Caco-2 (cell line): ENCODE measurements at places on chromosomes 5 and 9.

DNA sequence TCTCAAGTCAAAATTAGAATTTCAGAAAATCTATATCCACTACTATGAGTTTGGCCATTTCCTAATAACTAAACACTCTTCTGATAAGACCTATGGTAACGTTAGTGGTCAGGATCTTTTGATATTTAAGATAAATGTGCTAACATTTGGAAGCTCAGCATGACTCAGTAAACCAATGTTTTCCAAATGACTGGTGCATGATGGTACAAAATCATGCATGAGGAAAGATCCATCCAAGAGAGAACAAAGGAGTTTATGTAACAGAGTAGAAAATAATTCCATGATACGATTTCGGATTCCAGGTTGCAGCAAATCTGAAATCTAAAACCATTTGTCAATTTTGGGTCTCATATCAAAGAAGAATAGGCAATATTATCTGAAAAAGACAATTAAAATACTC, 279.2 kb downstream of the NSG2 start:
- DNase-seq: no peak

- no peak for DNase-seq
Observed at GRCh38 chr5:151141535-151141934, 16.0 kb downstream of the ANXA6 start.

GRCh38 chr5:115309751-115310370, 13.4 kb upstream of the CCDC112 start:
- DNase-seq: peak; percentile 24

- DNase-seq: no peak
Observed at GRCh38 chr5:128673970-128674369, 135.9 kb upstream of the FBN2 start.

DNA sequence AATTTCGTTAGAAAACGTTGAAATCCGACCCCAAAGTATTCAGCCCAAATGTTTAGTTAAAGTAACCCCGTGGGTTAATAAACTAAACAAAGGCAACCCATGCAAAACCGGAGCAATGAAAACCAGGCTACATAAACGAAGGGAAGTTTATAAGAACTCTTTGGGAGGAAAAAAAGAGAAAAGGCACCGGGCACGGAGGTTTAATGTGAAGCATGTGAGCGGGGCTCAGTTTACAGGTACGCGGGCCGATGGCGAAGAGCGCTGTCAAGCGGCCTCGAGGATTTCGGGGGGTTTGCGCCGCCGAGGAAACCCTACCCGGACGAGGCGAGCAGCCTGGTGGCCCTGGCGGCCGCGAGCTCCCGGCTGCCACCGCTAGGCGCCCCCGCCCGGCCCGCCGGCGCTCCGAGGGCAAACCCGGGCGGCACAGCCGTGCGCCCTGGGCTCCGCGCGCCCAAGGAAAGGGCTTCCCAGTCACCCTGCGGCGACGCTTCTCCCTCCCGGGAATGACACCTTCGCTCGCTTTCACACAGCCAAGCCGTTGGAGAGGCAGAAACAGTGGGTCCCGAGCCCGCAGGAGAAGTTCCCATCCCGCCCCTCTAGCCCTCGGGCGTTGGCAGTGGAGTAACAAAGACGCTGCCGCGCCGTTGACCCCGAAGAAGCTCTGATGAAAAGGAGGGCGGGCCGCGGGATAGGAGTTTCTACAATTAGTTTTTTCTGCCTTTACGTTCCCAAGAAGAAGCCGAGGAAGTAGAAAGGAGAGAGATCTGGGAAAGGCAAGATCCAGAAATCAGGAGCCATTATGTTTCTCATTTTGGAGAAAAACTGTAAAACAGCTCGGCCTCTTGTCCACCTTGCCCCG, 126.0 kb downstream of the TMEM174 start:
- peak; percentile 23 for DNase-seq

- no peak for DNase-seq
Observed at GRCh38 chr5:15510831-15511230, 10.9 kb downstream of the FBXL7 start.

GRCh38 chr9:8337834-8338766, 538.5 kb upstream of the DMAC1 start:
- peak; percentile 40 for DNase-seq

DNA sequence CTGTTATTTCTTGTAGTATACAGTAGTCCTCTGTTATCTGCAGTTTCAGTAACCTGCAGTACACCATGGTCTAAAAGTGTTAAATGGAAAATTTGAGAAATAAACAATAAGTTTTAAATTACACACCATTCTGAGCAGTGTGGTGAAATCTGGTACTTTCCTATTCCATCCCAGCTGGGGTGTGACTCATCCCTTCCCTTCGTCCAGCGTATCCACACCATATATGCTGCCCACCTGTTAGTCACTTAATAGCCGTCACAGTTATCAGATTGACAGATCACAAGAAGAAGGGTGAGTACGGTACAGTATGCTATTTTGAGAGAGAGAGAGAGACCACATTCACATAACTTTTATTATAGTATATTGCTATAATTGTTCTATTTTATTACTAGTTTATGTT, 28.9 kb downstream of the FAM151B start:
- no peak for DNase-seq

GRCh38 chr9:20219437-20219836, 402.9 kb downstream of the MLLT3 start:
- no peak for DNase-seq

- DNase-seq: peak; percentile 30
Observed at GRCh38 chr5:169785771-169786618, 148.9 kb downstream of the DOCK2 start.

- no peak for DNase-seq
Observed at GRCh38 chr5:138713247-138713646, 40.0 kb upstream of the CTNNA1 start.

- no peak for DNase-seq
Observed at GRCh38 chr9:129126749-129127618, 15.8 kb downstream of the PTPA start.

DNA sequence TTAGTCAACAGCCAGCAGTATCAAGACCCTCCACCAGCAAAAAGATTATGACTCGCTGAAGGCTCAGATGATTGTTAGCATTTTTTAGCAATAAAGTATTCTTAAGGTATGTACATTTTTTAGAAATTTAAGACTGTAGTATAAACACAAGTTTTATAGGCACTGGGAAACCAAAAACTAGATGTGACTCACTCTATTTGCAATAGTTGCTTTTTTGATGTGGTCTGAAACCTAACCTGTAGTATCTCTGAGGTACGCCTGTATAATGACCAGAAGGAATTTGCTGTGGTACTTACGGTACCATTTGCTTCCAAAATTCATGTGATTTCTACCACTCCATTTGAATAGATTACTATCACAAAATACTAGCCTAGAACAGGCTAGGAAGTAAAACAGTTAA, 60.8 kb downstream of the WDR41 start:
- DNase-seq: no peak

DNA sequence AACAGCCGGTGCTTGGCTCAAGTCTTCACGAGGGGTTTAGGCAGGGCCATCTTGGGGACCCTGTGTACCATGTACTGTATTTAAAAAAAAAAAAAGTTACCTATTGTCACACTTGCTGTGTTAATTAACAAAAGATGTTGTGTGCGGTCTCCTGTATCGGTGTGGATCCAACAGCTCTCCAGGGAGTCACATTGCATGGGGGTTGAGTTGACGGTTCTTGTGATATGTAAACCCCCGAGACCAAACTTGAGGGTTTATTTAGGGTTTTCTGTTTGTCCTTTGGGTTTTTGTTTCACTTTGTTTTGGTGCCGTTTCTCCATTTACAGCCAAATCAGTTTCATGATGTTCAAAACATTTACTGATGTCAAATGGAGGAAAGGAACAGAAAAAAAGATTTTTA, 22.2 kb downstream of the AMBP start:
- DNase-seq: no peak

DNA sequence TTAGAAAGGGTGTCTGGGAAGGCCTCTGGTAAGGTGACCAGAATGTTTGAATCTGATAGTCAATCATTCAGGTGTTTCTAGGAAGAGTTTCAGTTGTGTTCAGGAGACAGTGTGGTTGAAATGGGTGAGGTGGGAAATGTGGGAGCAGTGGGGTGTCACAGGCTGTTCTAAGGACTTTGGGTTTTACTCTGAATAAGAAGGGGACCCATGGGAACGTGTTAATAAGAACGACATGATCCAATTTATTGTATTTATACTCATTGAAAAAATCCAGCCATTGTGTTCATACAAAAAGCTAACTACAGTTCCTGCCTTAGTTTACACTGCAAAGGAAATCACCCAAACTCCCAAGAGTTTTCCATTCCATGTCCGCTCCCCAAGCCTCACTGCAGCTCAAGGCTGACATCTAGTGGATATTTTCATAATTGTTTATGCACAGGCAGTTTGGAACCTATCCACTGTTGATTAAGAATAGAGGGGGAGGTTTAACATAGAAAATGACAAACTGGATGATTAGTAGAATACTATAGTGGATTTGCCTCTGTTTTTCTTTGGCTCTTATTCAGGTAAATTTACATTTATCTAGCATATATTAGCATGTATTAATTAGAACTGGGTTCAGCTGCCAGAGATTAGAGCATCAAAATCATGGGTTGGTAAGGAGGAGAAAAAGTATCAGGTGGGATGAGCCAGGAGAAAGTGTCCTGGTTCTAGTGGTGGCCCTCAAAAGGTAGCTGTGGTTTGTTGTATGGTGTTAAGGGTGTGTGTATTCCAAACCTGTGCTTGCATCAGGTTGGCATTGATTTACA, 17.7 kb downstream of the CAVIN4 start:
- peak; percentile 77 for DNase-seq

DNA sequence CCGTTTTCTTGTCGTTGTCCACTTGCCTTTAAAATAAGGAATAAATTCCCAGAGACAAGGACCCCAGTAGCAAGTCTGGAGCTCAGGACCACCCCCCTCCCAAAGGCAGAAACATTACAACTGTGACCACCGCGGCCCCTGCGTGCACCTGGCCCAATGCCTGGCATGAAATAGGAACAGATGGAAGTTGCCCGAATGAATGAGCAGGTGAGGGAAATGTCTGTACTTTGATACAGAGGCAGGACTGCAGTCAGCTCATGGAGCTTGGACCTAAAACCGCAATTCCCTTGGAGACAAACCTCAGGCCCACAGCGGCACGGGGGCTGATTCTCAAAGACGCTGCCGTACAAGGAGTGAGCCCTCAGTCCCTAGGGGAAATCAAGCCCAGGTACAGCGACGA, 55.3 kb upstream of the SARDH start:
- no peak for DNase-seq

GRCh38 chr9:128349772-128350171, 9.4 kb downstream of the SLC27A4 start:
- DNase-seq: no peak

DNA sequence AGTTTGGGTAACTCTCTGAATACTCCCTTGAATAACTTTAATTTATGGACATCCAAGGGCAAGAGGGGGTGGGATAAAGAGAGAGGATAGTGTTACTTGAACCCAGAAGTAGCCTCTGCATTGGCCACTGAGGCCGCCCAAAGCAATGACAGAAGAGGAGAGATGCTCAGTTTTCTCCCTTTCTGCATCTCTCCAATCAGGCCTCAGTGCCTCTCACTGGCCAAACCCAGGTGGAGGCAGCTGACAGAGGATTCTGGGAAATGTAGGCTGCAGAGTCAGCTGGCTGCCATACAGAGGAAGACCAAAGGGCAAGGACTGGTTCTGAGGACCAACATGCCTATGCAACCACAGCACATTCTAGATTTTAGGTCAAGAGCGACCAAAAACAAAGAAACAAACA, 719.4 kb downstream of the MAT2B start:
- no peak for DNase-seq

GRCh38 chr9:109186857-109187520, 19.9 kb upstream of the FRRS1L start:
- DNase-seq: no peak

DNA sequence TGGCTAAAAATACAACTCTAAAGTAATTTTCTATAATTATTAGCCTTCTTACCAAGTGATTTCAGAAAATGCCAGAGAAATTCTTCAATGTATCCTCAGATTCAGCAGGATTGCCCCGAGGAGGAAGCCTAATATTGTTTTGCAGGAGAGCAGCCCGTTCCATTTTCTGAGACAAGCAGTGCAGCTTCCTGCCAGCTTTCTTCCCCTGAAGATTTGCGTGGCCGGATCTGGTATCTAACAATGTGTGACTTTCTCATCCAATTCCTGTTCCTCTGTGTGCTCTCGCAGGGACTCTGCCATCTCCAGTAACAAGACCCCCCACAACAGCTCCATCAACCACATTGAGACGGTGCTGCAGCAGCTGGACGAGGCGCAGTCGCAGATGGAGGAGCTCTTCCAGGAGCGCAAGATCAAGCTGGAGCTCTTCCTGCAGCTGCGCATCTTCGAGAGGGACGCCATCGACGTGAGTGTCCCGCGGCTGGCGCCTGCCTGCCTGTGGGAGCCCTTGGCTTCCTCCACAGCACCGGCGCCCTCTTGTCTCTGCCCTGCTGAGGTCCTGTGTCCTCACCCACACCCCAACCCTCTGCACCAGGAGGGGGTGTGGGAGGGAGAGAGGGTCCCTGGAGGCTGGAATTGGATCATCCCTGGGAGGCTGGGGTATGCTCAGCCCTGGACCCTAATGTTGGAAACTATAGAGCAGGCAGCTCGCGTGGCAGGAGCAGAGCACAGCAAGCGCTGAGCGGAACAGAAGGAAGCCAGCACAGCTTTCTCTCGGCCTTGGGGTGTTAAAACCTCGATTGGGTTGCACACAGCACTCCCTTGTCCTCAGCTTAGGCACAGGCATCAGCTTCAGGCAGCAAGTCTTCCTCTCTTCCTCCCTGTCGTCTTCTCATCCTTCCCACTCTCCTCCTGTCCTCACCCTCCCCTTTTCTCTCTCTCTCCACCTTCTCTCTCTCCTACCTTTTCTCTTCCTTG, 216.2 kb downstream of the TRIO start:
- DNase-seq: no peak

DNA sequence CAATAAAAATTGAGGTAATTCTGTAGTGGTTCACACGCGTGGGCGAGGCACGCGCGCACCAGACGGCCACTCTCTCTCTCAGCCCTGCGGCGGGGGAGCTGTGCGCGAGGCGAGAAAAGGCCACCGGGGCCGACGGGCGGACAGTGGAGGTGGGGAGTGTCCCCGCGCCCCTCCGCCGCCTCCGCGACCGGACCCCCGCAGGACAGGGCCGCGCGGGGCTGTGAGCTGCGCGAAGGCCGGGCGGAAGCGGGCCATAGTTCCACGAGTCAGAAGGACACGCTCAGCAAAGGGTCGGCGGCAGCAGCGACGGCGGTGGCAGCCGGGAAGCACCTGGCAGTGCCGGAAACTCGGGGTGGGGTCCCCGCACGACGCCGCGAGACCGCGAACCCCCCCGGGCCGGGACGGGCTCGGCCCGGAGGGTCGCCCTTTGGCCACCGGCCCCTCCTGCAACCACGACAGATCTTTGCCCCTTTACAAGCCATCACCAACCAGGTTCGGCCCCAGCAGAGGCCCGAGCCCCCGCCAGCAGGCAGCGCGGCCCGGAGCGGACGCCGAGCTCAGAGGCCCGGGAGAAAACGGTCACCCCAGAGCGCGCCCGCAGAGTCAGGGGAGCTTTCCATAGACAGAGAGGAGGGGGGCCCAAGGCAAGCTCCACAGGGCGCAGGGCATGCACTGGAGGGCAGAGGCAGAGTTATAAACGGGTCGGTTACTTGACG, 60.9 kb downstream of the ZNF354C start:
- DNase-seq: no peak

GRCh38 chr5:128965011-128965637, at the start of gene SLC27A6:
TSS of gene SLC27A6 (plus strand) at chr5:128965488. CDS start at chr5:128966138, 650 bp downstream.
- no peak for DNase-seq
